GM18507 (cell line): ENCODE measurements at places on chromosomes 1 and 21.

GRCh38 chr1:245292553-245292952 is 137.8 kb downstream of the KIF26B start:
- no peak for DNase-seq

- no peak for DNase-seq
These were observed 11.0 kb upstream of the LMNA start for GRCh38 chr1:156103521-156103947.

DNA sequence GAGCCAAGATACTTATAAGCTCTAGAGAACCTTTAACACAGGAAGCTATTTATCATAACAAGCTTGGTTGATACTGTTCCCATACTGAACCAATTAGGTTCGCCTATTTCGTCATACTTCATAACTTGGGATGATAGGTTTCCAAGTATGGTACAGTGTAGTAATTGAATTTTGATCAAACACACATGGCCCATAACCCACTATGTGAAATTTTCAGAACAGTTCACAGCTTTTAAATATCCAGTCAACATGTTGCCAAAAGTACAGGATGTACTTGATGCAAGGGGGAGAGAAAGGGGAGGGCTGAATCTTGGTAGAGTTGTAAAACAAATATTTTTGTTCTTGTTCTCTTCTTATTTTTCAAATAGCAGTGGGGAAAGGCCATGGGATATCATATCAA is 86.6 kb downstream of the TM2D1 start:
- no peak for DNase-seq

- no peak for DNase-seq
These were observed 6.5 kb downstream of the CD55 start for GRCh38 chr1:207328004-207328403.

- DNase-seq, result no peak
These were observed 61.5 kb downstream of the GNG12 start for GRCh38 chr1:67771749-67772148.

DNA sequence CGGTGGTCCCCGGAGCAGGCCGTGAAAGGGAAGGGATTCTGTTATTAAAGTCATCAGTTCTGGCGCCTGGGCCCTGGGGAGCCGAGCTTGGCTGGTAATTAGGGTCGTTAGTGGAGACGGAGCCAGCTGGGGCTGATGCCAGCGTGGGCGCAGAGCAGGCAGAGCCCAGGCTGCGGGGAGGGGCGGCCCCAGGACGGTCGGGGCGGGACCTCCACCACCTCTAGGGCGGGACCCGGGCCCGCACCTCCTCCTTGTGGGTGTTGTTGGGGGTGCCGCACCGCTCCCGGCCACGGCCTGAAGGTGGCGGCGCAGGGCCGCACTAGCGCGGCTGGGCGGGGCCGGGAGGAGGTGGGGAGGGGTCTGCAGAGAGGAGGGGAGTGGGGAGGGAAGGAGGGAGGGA is 470.6 kb downstream of the PTPRU start:
- DNase-seq, result no peak
